ENCODE measurements at places on chromosomes 4 and X.
A peak's percentile ranks its signal among the peaks of the same experiment; 100 is the strongest.

- DNase-seq: no peak
Measured at GRCh38 chr4:9599266-9599665, 155.1 kb downstream of the DEFB131A start.

DNA sequence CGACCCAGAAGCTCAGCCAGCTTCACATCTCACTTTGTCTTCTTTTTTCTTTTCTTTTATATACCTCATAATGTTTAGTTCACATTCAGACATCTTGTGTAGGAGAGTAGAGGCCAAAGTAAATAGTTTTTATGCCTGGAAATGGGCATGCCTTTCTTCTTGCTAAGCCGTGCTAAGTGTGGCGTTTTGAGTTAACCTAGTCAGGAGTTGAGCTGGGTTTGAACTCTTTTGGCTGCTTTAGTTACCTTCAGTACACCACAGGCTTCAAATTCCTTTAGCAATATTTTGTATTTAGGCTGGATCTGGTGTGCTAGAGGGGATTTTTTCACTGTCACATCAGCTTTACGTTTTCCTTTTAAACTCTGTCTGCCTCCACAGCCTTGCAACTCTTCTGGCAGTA lies 300.8 kb downstream of the ZNF674 start:
- no peak for DNase-seq

DNA sequence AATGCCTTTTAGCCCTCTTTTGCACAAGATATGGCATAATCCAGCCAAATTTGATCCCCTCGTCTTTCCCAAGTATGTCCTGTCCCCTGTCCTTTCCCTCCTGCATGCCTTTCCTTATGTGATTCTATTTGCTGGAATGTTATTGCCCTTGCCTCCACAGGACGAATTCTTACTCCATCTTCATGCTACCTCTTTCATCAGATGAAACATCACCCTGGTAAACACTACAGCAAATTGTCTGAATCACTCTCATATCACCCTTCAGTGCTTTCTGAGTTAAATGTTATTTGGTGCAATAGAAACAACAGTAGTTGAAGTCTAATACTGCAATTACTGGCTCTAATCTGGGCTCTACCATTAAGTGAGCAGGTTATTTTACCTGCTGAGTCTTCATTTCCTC lies 52.2 kb upstream of the FAT1 start:
- DNase-seq: no peak

GRCh38 chr4:86497980-86498862 lies 95.9 kb upstream of the PTPN13 start:
- peak; percentile 7 for DNase-seq

Measured in GM18507 (cell line).